ENCODE measurements at places on chromosomes 13 and 19.

DNA sequence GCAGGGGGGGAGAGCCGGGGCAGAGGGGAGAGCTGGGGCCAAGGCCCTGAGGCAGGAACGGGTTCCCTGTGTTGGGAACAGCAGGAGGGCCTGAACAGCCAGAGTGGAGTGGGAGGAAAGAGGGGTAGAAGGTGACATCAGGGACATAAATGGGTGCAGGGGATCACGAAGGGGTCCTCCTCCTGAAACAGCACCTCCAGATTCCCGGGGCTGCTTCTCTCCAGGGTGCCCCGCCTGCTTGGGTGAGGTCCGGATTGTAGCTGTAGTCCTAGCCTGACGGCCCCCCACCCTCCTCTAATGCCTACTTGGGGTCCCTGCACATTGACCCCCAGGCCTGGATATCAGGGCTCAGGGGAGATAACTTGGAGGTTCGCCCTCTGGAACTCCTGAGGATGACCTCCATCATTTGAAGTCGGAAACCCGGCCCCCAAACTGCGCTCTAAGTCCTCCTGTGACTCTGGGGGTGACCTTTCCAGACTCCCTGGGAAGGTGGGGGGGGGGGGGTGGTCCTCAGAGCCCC is 473 bp upstream of the SCN1B start:
- DNase-seq, result no peak

DNA sequence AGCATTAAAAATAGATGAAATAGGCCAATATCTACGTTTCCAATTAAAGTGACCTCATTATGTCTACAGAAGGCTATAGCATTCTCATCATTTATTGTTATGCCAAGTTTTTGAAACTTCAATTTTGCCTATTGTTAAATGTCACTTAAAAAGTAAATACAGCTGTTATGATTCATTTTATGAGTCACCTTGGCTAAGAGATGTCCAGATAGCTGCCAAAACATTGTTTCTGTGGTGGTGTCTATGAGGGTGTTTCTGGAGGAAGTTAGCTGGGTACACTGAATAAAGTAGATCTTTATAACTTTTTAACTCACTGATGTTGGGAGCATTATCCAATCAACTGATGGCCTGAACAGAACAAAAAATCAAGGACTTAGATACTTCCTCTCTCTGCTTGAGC is 1209.7 kb upstream of the PCDH9 start:
- DNase-seq, result no peak

DNA sequence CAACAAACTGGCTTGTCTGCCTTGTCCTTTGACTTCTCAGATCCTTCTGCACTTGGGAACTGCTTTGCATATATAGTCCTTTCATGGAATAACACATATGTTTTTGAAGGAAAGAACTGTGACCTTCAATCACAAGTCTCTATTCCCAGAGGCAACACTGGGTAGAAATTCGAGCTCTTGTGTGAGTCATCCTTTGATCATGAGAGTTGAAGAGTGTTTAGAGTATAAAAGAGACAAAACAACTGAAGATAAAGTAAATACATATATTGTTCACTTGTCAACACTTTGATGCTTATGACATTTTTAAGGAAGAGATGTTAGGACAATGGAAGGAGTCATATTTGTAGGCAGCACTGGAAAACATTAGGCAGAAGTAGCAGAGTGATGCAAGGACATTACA is 5.2 kb upstream of the OR7A5 start:
- DNase-seq, result no peak

- no peak for DNase-seq
These were observed 454.5 kb downstream of the IRS2 start for GRCh38 chr13:109331898-109332297.

DNA sequence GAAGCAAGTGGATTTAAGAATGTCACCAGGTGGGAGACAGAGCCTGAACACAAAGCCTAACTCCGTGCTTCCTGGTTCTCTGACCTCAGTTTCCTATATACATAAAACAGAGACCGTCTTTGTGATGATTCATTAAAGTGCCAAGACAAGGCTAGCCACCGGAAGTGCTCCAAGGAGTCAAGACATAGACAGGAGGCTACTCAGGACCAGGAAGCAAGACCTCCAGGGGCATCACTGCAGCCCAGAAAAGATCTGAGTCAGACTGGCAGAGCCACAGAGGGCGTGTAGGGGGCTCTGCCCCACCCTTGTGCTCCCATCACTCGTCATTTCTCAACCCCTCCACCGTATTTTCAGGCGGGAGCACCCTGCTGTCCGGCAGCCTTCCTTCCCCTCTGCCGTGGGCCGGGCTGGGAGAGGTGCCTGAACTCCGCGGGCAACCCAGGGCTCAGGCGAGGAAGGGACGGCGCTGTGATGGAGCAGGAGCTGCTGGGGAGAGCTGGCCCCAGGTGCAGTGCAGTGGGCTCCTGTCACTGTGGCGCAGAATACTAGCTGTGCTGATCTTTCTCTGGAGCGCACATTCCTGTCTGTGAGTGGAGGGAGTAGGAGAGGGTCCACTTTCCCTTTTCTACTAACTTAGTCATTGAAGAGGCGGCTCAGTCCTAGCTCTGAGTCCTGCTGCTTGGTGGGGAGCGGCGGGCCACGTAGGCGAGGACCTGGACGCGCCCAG is 134.7 kb upstream of the GPR12 start:
- DNase-seq, result no peak

DNA sequence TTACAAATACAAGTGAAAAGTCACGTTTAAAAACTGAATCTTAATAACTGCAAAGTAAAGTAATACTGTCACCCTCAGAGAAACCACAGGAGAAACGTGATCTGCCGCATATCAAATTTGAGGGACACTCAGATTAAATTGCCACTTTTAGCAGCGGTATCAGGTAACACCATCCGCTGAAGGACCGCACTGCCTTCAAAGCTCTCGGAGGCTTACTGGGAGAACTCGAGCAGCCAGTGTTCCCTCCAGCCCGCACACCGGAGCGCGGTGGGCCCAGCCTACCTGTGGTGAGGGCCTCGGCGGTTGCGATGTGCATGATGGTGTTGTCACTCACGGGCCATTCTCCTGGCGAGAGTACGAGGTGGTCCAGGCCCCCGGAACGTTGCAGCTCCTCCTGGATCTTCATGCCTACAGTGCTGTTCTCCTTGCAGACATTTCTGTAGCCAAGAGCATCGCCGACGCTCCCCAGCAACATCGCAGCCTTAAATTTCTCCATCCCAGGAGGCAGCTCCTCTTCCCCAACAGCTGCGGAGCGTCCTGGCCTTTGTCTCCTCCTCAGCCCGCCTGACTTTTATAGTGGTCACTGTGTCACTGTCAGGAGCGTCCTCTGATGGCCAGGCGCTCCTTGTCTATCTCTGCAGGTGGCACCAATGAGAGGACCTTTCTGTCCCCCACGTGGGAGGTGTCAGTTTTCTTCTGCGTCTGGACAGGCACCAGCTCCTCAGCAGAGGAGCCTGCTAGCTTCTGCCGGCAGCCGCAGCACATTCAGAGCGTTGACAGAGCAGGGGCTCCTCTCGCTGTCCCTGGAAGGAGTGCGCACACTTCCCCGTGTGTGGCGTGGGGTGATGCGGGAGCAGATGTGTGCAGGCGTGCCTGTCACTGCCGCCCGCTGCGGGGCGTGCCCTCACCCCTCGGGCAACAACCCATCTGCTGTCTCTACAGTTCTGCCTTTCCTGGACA is at the start of gene ADPRHL1:
Gene ADPRHL1, minus strand, starts transcription at position 547 of the 960 bp plus-strand sequence. Its CDS starts 51 bp downstream, at position 496.
- no peak for DNase-seq

DNA sequence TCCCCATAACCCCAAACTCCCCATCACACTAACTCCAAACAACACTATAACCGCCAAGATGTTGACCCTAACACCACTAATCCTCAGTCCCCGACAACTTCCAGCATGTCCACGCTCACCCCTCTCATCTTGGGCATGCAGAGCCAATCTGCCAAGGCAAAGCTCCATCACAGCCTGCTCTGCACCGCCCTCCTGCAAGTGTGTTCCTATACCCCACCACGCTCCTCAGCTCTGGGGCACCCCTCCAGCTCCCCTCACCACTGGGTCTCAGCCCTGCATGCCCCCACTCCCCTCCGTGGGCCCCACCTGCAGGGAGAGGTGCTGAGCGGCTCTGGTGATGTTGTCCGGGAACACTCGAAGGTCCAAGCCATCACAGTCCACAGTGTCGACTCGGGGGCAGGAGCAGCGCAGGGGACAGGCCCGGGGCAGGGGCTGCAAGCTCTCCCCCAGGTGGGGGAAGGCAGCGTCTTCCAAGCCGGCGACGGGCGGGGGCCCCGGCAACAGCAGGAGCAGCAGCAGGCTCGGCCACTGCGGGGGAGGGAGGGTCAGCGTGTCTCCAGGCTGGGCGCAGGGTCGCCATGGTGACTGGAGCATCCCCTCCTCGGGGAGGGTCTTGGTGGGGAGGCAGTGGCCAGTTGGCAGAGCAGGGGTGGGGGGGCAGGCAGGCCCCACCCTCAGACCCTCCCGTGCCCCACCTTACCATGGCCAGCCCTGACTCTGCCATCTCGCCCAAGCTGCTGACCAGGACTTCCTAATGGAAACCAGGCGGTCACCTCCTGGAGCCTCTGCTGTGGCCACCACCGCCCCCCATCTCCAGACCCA is 527 bp downstream of the PODNL1 start:
- no peak for DNase-seq

DNA sequence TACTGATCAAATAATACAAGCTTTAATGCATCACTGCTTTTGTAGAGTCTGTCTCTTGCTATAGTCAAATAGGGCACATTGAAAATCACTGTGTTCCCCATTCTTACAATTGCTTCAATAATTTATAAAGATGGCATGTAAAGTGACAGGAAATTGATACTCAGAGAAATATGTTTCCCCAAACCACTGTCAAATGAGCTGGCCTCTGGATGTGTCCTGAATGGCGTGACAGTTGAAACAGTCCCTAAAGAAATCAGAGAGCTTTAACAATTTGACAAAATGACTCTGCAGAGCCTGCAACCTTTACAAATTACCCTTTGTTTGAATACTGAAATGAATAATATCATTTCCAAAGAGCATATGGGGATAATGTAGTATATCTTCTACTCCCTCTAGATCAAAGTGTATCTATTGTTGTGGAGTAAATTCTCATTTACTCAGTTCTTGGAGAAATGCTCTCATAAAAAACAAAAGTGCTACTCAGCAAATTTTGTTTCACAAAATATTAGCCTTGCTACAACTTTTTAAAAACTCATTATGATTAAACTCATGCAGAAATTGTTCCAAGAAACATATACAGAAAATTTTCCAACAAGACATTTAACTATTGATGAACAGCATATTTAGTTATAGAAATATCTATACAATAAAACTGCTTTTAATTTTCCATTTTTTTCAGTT is 763.2 kb upstream of the SPRY2 start:
- DNase-seq, result no peak

DNA sequence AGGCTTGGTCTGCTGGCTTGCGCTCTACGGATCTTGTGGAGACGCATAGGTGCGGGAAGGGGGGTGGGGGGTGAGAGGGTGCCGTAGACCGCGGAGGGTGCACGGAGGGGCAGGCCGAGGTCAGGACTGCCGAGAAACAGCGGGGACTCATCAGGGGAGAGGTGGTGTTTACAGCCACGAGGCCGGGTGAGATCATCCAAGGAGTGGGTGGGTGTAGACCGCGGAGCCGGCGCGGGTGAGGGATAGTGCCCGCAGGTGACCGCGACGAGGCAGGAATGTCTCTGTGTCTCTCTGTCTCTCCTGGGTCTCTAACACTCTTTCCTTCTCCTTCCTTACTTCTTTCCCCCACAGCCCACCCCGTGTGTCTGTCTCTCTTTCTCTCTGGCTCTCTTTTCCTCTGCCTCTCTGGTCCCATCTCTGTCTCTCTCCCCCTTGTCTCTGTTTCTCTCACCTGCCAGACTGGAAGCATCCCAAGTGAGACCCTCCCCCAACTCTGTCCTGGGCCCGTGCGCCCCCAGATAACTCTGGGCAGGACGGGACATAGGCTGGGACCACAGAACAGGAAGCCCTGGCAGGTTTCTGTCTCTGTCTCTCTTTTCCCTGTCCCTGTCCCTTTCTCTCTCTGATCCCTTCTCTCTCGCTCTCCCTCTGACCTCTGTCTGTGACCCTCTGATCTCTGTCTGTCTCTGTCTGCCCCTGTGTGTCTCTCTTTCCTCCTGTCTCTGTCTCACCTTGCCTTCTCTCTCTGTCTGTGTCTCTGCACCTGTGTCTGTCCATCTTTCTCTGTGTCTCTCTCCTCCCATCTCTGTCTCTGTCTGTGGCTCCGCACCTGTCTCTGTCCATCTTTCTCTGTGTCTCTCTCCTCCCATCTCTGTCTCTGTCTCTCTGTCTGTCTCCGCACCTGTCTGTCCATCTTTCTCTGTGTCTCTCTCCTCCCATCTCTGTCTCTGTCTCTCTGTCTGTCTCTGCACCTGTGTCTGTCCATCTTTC is 1.8 kb upstream of the KLK4 start:
- DNase-seq, result no peak

- no peak for DNase-seq
These were observed 1.8 kb downstream of the THOP1 start for GRCh38 chr19:2787115-2787514.

GRCh38 chr13:20590561-20590960 is 23.6 kb downstream of the IFT88 start:
- DNase-seq, result no peak

DNA sequence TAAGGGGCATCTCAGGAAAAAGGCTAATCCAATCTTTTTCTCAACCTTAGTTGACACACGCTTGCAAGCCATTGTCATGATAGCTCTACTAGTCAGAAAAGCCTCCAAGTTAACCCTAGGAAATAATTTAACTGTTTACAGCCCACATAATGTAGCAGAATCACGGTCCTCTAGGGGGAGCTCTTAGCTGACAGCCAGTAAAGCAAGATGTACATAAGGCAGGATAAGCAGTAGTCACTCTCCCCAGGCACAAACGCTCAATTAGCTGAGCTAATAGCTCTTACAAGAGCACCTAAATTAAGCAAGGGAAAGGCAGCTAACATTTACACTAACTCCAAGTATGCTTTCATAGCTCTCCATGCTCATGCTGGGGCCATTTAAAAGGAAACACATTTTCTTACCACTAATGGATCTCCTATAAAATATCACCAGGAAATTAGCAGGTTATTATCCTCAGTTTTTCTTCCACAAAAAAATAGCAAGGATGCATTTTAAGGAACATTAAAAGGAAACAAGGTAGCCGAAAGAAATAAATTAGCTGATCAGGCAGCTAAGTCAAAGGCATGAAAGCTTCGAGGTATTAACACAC is 33.7 kb upstream of the ZSCAN5A start:
- DNase-seq, result no peak

DNA sequence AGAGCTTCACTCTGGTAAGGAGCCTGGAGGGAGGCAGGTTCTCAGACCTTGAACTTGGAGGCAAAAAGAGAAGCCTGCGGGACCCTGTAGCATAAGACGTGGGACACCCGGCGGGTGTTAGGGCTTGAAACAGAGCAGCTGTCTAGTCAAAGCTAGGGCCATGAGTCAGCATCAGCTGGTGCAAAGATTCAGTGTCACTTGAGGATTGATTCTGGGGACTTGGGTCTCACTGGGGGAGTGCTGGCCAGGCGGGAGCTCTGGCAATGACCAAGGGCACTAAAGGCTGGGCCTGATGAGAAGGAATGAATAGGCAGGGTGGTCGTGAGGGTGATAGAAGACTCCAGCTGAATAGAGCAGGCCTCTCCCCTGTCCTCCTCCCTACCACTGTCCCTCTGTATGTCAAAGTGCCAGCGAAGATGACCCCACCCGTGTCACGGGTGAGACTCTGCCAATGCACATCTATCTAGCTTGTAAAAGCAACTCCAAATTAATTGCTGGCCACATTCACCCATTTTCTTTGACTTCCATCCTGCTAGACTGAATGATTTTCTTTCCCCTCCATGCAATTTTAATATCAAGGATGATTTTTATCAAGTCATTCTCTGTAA is 97.1 kb downstream of the MBNL2 start:
- no peak for DNase-seq

- no peak for DNase-seq
These were observed 6.2 kb downstream of the HIPK4 start for GRCh38 chr19:40383668-40384248.

- no peak for DNase-seq
These were observed 12.0 kb downstream of the COQ8B start for GRCh38 chr19:40704491-40705361.
